ENCODE measurements at places on chromosomes 3 and 15.

- no peak for DNase-seq
These were observed 487.6 kb downstream of the NAALADL2 start for GRCh38 chr3:175346573-175347356.

DNA sequence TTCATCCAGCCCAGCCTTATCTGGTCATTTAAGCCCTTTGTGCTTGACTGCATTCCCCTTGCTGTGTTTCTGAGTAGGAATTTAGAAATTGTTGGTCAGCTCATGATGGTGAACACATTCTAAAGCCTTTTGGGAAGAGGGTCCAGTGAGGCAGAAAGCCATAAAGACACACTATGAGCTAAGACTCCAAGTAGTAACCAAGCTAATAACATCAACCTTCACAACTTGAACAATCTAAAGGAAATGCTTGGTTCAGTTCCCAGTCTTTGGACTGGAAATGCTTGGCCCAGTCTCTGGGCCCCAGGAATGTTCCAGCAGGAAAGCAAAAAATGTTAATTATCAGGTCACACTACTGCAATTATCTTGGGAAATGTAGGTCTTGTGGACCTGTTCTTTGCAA, 7.7 kb downstream of the PLSCR1 start:
- no peak for DNase-seq

DNA sequence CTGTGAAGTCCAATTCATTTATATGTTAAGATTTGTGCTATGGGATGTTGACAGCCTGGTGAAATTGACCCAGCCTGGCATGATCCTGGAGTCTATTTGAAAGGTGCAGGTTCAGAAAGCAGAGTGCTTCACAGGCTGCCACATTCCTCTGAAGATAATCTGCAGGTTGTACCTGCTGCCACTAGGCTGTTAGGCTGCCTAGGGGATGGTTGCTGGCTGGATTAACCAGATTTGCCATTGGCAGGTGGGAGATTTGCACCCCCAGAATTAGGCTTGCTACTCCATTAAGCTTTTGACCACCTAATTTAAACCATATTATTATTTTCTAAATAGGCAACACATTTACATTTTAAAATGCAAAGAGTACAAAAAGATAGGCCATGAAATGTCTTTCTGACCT, 85.8 kb upstream of the RASGRP1 start:
- no peak for DNase-seq

DNA sequence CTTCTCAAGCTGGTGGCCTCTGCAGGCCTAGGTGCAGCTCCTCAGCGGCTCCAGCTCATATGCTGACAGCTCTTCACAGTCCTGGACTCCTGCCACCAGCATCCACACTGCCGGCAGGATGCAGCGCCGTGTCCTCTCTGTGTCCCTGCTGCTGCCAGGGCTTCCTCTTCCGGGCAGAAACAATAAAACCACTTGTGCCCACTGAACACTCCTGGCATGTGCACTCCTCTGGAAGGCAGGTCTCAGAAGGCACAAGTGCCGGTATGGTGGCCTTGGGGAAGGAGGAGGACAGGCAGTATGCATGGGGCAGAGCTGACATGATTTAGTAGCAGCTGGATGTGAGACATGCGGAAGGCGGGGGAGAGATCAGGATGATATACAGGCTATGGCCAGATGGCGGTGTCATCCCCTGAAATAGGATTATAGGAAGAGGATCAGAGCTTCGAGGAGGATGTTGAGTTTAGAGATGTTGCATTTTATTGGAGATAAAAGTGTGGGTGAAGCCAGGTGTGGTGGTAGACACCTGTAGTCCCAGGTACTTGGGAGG, 7.5 kb upstream of the MAN2A2 start:
- no peak for DNase-seq

- DNase-seq: no peak
These were observed 22.4 kb downstream of the PAQR5 start for GRCh38 chr15:69320977-69321554.

DNA sequence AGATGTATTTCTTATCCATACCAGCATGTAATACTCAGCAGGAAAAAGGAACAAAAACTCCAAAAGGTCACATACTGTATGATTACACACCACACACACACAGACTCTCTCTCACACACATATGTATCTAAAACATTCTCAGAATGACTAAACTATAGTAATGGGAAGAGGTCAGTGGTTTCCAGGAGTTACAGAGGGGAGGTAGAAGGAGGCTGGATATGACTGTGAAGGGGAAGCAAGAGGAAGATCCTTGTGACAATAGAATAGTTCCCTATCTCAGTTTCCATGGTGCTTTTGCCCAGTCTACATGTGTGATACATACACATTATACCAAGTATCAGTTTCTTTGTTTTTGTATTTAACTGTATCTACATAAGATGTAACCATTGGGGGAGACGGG, 190.1 kb downstream of the IL5RA start:
- DNase-seq: no peak

- no peak for DNase-seq
These were observed 43.2 kb upstream of the ADCY5 start for GRCh38 chr3:123491966-123492587.
